ENCODE measurements at places on chromosomes 3 and 15.

DNA sequence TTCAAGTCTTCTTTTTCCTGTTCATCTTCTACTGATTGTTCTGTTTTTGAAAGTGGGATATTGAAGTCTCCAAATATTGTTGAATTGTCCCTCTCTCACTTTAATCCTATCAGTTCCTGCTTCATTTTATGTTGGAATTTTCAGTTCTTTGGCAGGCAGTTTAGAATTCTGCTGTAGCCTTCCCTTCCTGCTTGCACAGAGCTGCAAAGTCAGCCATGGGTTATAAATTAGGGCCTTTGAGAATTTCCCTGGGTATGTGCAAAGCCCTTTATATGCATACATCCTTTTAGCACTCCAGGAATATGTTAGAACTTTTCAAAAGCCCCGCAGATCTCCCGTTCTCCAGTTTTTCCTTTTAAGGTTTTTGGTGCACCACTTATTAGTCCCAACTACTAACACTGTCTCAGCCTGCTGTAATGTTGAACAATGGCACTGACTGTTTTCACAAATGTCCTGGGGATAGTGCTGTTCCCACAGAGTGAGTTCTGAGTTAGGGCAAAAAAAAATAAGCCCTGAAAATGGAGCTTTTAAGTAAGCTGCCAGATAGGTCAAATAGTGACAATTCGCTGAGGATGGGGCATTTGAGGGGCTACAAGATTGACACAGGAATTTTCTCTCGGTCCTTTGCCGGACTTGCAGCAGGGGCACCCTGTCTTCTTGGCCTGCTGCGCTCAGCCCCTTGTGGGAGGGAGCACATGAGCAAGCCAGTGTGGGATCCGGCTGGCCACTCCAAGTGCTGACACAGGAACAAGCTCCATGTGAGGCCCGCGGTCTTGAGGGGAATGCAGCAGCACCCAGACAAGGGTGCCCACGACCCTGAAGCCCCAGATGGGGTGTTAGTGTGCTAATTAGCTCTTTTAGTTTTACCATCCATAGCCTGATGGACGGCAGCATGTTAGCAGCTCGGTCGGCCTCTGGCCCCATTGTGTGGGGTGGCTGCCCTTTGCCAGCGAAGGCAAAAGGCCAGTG, 96.0 kb downstream of the VPS8 start:
- peak overlapping the region; percentile 90 for H3K27ac ChIP-seq
- H3K27me3 ChIP-seq: no peaks in the 10 kb centered on the region
- peak; percentile 29 for DNase-seq
- peaks cover 75% of the 10 kb centered on the region for H3K4me1 ChIP-seq

DNA sequence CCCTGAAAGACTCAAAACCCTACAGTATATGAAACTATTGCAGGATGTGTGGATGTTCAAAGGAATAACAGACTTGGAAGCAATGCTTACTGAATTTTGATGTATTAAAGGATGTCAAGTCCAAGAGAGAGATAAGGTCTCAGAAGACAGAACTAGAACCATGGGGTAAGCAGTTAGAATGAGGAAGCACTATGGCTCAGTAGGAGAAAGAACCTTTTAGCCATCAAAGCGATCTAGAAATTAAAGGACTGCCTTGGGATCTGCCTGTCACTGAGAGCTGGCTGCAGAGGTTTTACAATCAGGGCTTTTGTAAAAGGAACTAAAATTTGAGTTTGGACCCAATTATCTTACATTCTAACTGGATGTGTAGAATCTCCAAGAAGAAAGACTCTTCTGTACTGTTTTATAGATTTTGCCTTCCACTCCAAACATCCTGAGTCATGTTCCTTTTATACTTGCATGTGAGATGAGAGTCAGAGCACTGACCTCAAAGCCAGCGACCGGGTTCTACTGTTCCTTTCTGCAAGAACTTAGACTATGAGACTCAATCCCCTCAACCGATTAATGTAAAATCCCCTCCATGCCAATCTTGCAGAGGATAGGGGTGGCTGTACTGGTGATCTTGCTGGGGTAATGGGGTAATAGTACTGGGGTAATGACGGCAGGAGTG, 412.3 kb upstream of the TPRG1 start:
- no peak overlapping the region for H3K4me3 ChIP-seq
- no peaks in the 10 kb centered on the region for H3K4me1 ChIP-seq
- no peak overlapping the region for H3K27ac ChIP-seq
- H3K27me3 ChIP-seq: no peaks in the 10 kb centered on the region
- no peak for DNase-seq

DNA sequence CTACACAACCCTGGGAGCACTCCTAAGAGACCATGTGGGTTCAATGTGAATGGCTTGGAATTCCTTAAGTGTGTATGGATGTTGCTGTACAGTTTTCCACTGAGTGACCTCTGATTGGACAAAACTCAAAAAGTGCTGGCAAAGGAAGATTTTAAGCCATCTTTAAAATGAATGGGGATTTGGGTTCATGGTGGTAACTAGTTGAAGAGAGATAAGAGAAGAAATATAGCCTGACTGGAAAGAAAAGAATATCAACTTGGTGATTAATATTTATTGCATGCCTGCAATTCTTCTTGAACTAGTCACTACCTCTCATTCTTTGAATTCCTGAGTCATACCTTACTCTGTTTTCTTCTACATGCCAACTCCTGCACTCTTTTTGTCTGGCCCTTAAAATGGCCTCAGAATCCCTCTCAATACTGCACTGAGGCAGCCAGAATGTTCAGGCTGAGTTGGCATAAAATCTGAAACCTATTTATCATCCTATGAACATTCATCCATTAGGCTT, 124.7 kb downstream of the RPL22L1 start:
- DNase-seq: no peak
- H3K4me1 ChIP-seq: peaks cover 3% of the 10 kb centered on the region
- H3K4me3 ChIP-seq: no peak overlapping the region
- H3K27ac ChIP-seq: no peak overlapping the region
- peaks cover 19% of the 10 kb centered on the region for H3K36me3 ChIP-seq

GRCh38 chr3:159922193-159922840, 66.3 kb upstream of the IL12A start:
- no peaks in the 10 kb centered on the region for H3K36me3 ChIP-seq
- H3K27me3 ChIP-seq: no peaks in the 10 kb centered on the region
- DNase-seq: no peak
- no peaks in the 10 kb centered on the region for H3K4me1 ChIP-seq
- no peak overlapping the region for H3K27ac ChIP-seq

GRCh38 chr3:23480329-23480714, 277.2 kb downstream of the UBE2E2 start:
- peak; percentile 38 for DNase-seq
- H3K4me1 ChIP-seq: peaks cover 38% of the 10 kb centered on the region
- peaks cover 12% of the 10 kb centered on the region for H3K36me3 ChIP-seq
- H3K4me3 ChIP-seq: no peak overlapping the region

- no peak overlapping the region for H3K27ac ChIP-seq
- H3K27me3 ChIP-seq: peaks cover 4% of the 10 kb centered on the region
- no peak for DNase-seq
- H3K4me3 ChIP-seq: no peak overlapping the region
- H3K4me1 ChIP-seq: peaks cover 47% of the 10 kb centered on the region
These were observed 54.8 kb downstream of the MAGEF1 start for GRCh38 chr3:184656829-184657681.

- peak; percentile 46 for DNase-seq
- H3K4me3 ChIP-seq: no peak overlapping the region
- H3K27me3 ChIP-seq: peaks cover 15% of the 10 kb centered on the region
- peaks cover 16% of the 10 kb centered on the region for H3K4me1 ChIP-seq
- H3K36me3 ChIP-seq: no peaks in the 10 kb centered on the region
These were observed 106.0 kb downstream of the MEX3B start for GRCh38 chr15:81939604-81940440.

DNA sequence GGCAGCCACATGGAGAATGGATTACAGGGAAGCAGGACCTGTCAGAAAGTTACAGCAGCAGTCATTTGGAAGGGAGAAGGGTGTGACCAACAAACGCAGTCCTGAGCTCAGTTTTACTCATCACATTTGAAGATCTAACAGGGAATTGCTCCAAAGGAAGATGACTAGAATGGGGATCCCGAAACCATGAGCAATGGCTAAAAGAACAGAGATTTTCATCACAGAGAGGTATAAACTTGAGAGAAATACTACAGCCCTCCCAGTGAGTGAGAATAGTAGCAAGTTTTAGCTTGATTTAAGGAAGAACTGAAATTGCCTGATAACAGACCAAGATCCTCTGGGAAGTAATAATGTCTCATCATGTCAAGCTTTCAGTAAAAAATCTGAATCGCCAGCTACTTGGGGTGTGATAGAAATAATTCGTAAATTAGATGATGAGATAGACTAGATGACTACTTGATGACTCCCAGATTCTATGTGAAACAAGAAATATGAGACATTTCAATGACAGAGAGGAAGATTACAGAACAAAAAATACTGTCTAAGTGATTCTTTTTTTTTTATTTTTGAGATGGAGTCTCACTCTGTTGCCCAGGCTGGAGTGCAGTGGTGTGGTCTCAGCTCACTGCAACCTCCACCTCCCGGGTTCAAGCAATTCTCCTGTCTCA, 16.9 kb downstream of the CD47 start:
- H3K4me3 ChIP-seq: no peak overlapping the region
- no peak overlapping the region for H3K27ac ChIP-seq
- H3K36me3 ChIP-seq: no peaks in the 10 kb centered on the region
- peaks cover 15% of the 10 kb centered on the region for H3K4me1 ChIP-seq

DNA sequence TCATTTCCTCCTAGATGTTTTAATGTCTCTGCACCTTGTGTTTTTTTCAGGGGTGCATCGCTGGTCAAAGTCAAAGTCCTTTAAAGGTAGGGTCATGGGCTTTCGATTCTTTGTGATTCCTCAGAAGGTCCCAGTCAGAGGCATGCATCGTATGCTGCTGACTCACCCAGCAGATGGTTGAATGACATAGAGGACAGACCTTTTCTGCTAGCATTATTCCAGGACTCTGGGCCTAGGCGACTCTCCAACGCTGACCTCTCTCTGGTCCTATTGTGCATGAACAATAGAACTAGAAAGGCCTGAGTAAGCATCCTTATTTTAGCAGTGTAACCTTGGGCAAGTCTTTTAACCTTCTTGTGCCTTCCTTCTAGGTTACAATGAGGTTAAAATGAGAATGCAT, 75.9 kb downstream of the DGKG start:
- H3K36me3 ChIP-seq: no peaks in the 10 kb centered on the region
- no peak for DNase-seq
- H3K27ac ChIP-seq: no peak overlapping the region
- no peaks in the 10 kb centered on the region for H3K27me3 ChIP-seq
- no peaks in the 10 kb centered on the region for H3K4me1 ChIP-seq
- H3K4me3 ChIP-seq: no peak overlapping the region
